ENCODE measurements at places on chromosomes 4 and X. TPM values are rescaled to one million over a fixed set of nuclear protein-coding genes. Genes with fewer than 3 reads are reported as not detected.

RAI2 gene
- total RNA-seq = not detected

JCHAIN gene
- total RNA-seq = not detected

HTT-AS gene
- total RNA-seq = not detected

CLDN22 gene
- not detected for total RNA-seq

TREX2 gene
- total RNA-seq = 0.69 TPM

CT47B1 gene
- not detected for total RNA-seq

SMR3B gene
- total RNA-seq = not detected

PLP1 gene
- total RNA-seq = 22.5 TPM

DOK7 gene
- total RNA-seq = 1.2 TPM

DDIT4L gene
- total RNA-seq = 0.03 TPM

ACOT9 gene
- 59.0 TPM for total RNA-seq

ADGRG4 gene
- not detected for total RNA-seq

TCEAL6 gene
- total RNA-seq = not detected

TLR2 gene
- total RNA-seq = 0.13 TPM

C1QTNF7 gene
- not detected for total RNA-seq

TCEAL1 gene
- 11.4 TPM for total RNA-seq

SPANXN3 gene
- not detected for total RNA-seq

MTMR8 gene
- 0.26 TPM for total RNA-seq

NCAPG gene
- 98.5 TPM for total RNA-seq

TMPRSS11D gene
- 0.05 TPM for total RNA-seq

SSX3 gene
- total RNA-seq = not detected

TMEM271 gene
- total RNA-seq = not detected

GPRIN3 gene
- total RNA-seq = 0.27 TPM

HSFX3 gene
- not detected for total RNA-seq

HS6ST2 gene
- 17.4 TPM for total RNA-seq

HSFX1 gene
- total RNA-seq = 0.29 TPM

FHL1 gene
- 4.2 TPM for total RNA-seq

EFHC2 gene
- not detected for total RNA-seq

RAB39B gene
- 5.3 TPM for total RNA-seq

PPP1R2C gene
- not detected for total RNA-seq

GAGE12E gene
- total RNA-seq = 13.1 TPM

All from A375 (cell line).